CD4-positive, alpha-beta T cell treated with Interleukin-12 subunit alpha and Interleukin-12 subunit beta, for 1 hour (primary cell): ENCODE measurements at places on chromosomes 6 and 20.

DNA sequence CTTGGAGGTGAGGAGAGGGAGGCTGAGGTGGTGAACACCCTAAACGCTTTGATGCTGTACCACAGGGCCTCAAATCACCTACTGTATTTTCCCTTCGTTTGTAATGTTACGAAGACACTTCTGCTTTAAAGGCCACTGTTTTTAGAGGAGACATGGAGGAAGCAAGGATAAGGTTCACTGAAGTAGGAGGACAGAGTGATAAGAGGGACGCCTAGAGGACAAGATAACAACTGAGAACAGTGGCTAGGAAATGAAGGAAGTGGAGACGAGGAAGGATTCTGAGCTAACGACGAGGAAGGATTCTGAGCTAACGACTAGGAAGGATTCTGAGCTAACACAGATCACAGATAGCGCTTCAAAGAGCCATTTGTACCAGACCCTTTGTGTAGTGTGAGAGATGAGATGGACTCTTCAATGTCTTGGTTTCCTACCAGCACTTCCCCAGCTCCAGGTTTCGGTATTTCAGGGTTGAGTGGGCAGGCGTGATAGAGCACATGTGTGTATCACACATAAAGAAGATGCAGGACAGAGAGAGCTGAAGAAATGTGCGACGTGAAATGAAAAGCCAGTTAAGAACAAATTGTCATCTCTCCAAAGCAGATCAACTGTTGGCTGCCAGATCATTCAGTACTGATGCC is 7.5 kb downstream of the SF3B5 start:
- no peak for DNase-seq

DNA sequence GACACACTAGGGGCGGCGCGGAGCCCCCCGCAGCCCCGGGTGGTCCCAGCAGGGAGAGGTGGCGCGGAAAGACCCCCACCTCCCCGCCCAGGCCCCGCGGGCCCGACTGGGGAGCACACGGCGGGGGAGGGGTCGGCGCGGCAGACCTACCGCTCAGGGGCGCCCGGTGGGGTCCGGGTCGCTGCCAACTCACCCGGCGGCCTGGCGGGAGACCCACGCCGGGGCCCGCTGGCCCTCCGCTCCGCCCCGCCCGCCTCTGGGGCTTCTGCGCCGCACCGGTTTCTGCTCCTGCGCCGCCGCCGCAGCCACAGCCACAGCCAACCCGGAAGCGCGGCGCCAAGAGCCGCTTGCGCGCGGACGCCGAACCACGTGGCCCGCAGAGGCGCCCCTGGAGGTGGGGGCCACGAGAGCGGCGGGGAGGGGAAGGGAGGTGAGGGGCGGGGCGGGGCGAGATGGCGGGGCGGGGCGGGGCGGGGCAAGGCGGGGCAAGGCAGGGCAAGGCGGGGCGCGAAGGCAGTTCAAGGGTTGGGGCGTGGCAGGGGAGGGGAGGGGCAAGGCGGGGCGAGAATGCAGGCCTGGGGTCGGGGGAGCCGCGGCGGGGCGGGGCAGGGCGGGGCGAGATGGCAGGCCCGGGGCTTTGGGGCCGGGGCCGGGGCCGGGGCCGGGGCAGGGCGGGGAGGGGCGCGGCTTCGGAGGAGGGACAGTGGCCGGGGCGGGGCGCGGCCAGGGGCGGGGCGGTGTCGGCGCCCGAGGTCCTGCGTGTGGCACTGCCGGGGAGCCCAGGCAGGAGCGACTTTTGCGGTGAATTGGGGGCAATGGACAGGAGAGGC is at the start of gene ZBTB24:
Gene ZBTB24, minus strand, starts transcription at position 315 of the 830 bp plus-strand sequence. CDS start 1,193 bp downstream, outside the sequence.
- peak; percentile 92 for DNase-seq

DNA sequence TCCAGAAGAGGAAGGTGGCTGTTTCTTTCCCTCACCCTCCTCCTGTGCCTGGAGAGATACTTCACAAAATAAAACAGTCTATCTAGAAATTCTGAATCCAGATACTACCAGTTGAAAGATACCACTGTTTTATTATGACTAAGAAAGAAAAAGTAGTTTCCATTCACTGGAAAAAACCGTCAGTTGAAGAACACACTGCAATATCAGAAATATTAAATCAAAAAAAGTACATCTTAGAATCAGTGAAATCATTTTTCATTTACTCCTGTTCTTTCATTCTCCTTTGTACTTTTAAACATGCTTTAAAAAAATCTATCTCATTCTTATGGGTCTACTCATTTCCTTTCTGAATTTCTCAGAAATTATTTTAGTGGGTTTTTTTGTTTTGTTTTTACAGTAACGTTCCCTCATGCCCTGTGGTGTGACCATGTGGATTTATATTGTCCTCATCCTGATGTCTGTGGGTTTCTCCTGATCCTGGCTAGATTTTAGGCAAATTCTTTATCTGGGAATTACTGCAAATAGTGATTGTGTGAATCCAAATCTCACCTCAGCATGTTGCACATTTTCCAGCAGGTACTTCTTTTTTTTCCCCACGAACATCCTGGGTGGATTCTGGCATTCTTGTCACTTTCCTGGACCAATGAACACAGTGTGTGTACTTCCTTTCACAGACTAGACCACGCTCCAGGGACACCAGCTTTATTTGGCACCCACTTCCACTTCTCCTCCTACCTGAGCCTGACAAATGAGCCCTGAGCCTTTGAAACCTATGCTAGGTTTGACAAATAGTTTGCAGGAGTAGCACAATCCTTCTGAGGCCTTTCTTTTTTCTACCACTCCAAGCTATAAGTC is 114.0 kb upstream of the LAMP5 start:
- no peak for DNase-seq

GRCh38 chr6:166932116-166932515 is 24.2 kb downstream of the RNASET2 start:
- no peak for DNase-seq

DNA sequence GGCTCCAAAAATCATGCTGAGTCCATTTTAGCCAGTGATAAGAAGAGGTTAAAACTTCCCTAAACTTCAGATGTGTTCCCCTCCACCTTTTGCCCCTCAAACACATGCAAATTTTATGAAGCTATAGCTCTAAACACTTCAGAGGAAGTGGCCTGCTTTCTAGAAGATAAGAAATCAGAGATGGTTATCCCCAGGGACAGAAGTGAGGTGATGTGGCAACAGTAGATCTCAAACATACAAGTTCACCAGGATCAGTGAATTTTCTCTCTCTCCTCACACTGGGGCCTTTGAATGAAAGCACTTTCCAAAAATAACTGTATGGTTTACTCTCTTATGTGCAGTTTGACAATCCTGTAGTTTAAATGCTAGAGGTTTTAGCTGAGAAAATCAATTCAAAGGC is 332.0 kb downstream of the BTBD9 start:
- DNase-seq: no peak

DNA sequence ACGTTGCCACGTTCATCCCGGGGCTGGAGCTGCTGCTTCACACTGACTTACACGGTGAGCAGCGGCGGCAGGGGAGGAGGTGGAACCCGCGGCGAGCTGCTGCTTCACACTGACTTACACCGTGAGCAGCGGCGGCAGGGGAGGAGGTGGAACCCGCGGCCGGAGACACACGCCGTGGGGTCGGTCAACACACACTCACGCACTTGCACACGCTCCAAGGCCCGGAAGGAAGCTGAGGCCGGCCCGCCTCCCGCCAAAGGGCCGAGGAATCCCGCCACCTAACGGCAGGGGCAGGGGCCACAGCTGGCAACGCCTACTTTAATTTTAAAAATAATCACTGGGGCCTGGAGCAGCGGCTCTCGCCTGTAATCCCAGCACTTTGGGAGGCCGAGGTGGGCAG is 94.4 kb upstream of the FOXC1 start:
- no peak for DNase-seq

- DNase-seq: no peak
These were observed 893.5 kb upstream of the MAP3K7 start for GRCh38 chr6:91480402-91480801.

DNA sequence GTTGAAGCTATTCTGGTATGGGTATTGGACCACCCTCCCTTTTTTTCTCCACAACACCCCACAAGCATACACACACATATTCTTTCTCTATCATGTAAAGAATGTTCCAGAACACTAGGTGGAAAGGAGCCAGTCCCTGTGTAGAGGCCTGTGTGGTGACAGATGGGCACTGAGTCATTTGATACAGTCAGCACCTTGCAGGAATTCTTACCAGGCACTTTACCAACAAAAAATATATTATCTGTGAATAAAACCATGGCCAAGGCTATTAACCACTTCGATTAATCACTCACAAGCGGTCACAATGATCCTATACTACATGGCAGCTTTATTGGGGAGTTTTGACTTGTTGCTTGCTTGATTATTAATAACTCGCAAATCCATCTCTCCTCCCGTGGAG is 149.5 kb downstream of the BFSP1 start:
- DNase-seq: no peak

DNA sequence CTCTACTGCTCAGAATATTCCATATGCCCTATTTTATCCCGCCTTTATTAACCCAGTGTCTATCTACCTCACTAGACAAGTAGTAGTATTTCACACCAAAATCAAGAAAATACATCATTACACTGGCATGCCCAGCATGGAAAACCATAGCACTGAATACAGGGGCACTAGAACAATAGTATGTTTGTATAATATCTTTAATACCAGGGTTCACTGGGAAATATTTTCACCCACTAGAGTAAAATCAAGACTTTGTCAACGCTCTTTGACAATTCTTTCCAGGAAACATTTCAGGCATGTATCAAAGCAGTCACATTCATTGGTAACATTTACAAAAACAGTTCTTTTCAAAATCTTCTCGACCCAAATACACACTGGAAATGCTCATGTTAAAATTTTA is 119.3 kb upstream of the BEND6 start:
- DNase-seq: no peak

GRCh38 chr6:148743476-148743875 is 3.4 kb upstream of the UST start:
- no peak for DNase-seq

- no peak for DNase-seq
These were observed 31.2 kb downstream of the FASTKD5 start for GRCh38 chr20:3128275-3128984.

GRCh38 chr6:3372912-3373554 is 83.8 kb downstream of the SLC22A23 start:
- DNase-seq: no peak
